GF-D8 (cell line): ENCODE measurements at places on chromosomes 1 and 21.

DNA sequence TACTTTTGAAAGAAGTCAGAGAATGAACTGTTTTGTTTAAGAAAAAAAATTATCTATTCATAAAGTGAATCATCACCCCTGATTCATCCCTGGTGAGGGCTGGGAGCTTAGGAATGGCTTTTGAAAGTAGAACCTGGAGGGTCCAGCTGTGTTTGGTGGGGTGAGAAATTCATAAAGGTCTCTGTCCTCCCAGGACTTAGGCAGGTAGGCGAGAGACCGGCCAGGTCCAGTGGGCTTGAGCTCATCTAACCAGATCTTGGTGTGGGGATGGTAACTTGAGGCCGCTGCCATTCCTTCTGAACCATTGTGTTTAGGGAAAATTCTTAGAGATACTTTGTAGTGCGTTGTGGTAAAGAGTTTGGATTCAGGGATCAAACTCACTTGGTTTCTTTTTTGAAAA, 156.8 kb upstream of the TNR start:
- DNase-seq: no peak

- no peak for DNase-seq
Observed at GRCh38 chr1:102821707-102822106, 286.6 kb downstream of the COL11A1 start.

- no peak for DNase-seq
Observed at GRCh38 chr1:7526867-7527732, 244.0 kb upstream of the VAMP3 start.

GRCh38 chr1:237197470-237198425, 155.8 kb downstream of the RYR2 start:
- no peak for DNase-seq

DNA sequence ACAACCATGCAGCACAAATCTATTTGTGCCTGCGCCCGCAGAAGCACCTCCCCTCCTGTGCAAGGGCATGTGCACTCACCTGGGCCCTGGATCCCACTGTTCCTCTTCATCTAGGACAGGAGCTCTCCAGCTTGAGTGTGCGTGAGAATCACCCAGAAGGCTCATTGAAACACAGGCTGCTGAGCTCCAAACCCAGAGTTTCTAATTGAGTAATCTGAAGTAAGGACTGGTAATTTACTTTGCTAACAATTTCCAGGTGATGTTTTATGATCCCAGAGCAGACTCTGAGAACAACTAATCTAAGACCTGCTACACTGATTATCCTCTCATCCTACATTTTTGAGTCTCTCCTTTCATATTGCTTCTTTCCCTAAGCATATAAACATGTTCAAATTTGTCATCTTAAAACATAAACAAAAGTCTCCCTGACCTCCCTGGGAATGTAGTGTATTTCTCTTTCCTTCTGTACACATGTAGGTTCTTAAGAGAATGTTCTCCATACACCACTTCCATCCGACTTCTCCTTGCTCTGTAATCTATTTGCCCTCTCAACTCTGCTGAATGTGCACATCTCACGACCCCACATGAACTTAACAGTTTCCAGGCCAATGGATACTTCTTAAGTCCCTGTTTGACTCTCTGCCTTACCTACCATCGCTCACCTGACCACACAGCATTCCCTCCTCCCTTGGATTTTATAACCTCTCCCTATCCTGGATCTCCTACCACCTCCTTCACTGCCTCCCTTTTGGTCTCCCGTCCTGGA, 522.5 kb downstream of the SMYD3 start:
- no peak for DNase-seq

DNA sequence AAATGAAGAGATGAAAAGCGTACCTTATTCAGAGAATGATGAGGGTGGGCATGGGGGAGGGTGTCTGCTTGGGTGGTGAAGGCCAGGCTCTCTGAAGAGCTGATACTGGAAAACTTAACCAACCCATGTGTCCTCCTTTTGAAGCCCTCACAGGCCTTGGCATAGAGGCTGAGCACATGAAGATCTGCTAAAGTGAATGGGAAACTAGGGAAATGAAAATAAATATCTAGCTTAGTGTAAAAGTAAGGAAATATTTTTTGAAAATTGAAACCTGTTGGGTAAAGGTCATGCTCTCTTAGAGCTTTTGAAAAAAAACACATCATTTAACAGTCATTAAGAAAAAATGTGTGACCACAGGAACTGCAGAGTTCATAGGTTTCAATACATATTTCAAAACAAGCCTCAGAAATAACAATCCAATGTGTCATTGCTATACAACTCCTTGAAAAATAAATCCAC, 40.5 kb upstream of the RALGPS2 start:
- no peak for DNase-seq

DNA sequence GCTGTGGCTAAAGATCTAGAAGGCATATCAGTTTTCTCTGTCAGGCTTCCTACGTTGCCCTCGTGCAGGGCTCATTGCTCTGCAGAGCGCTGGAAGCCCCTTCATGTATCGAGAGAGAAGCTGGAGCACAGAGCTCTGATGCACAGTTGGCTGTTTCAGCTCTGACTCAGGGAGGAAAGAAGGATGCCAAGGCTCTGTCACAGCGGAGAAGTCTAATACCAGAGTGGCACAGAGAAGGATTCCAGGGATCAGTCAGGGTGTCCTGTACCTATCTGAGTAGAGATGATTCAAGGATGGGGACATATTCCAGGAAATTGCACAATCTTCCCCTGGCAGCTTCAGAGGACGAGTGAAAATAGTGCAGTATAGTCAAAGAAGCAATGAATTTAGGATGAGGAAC, 179.2 kb upstream of the FMN2 start:
- DNase-seq: no peak

DNA sequence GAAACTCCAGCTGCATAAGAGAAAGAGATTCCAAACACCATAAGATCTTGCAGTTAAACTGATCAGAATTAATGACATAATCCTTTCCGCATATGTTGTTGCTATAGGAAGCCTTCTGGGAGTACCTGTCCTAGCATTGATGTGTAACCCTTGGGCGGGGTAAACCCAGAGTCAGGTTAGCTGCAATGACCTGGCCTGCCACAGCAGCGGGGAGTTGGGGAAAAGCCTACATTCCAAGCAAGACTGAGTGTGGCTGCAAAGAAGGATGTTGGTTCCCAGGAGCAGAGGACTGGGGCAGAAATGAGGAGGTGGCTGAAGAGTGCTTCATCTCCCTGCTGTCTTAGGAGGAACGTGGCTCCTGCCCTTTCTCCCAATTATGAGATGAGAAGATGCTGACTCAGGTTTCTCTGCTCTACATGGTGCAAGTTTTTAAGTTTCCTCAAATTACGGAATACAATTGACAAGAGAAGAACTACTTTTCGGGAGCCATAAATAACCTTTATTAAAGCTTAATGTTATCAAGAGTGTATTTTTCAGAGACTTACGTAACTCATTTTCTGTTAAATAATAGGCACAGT, 142.1 kb downstream of the RYR2 start:
- DNase-seq: no peak
